Thymus (tissue), 14 donors: ENCODE measurements at places on chromosomes 13 and 19. TPM values are rescaled to one million over a fixed set of nuclear protein-coding genes. Genes with fewer than 3 reads are reported as not detected.

Gene RFPL4A
- total RNA-seq = 0.33 TPM

Gene ZNF90
- 3.2 TPM for total RNA-seq

Gene EDNRB
- total RNA-seq = 3.1 TPM

Gene SERP2
- total RNA-seq = 5.5 TPM

Gene PLPP2
- 2.6 TPM for total RNA-seq

Gene ZNF283
- total RNA-seq = 5.9 TPM

GRCh38 chr19:28386066-28386465, 826.9 kb downstream of the UQCRFS1 start:
- H3K27me3 ChIP-seq = no peaks in the 10 kb centered on the region
- H3K36me3 ChIP-seq = no peaks in the 10 kb centered on the region
- H3K27ac ChIP-seq = peak overlapping the region; percentile 96
- H3K4me1 ChIP-seq = peaks cover 24% of the 10 kb centered on the region

DNA sequence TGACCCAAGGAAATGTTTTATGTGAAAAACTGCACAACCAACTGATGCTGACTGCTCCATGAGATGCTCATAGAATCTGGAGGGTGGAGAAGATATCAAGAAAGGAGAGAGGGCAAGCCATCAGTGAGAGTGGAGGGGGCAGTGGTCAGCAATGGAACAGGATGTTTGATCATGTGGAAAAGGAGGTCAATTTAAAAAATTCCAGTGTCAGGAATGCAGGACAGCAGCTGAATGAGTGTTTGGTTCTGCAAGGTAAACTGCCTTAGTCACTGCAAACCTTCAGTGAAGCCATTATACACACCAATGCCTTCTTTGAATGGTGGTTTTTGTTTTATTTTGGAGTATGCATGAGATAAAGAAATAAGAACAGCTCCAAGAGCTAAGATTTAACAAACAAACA, 121.5 kb downstream of the FGF14 start:
- no peak for DNase-seq
- H3K27ac ChIP-seq = no peak overlapping the region
- no peak overlapping the region for H3K4me3 ChIP-seq
- no peaks in the 10 kb centered on the region for H3K36me3 ChIP-seq

GRCh38 chr13:112443995-112444311, 67.8 kb downstream of the SPACA7 start:
- peaks cover 14% of the 10 kb centered on the region for H3K27me3 ChIP-seq
- DNase-seq = peak; percentile 18
- H3K36me3 ChIP-seq = no peaks in the 10 kb centered on the region
- no peaks in the 10 kb centered on the region for H3K4me1 ChIP-seq
- H3K4me3 ChIP-seq = no peak overlapping the region

DNA sequence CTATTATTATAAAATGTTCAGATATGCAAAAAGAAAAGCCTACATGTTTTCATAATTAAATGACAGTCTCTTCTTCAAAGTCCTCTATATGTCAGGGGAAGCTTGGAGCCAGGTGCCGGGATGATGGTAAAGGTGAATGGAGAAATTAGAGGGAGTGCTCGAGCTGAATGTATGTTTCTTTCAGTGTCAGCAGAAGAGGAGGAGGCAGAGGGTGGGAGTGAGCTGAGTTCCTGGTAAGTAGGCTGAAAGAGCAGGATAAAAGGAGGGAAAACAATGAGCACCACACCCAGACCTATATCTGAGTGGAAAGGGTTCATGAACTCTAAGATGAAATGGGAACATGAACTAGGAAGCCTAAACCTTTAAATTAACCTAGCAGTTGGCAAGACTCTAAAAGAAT, 307.6 kb upstream of the NBEA start:
- no peak overlapping the region for H3K4me3 ChIP-seq
- no peak for DNase-seq
- no peaks in the 10 kb centered on the region for H3K4me1 ChIP-seq
- H3K36me3 ChIP-seq = no peaks in the 10 kb centered on the region
- no peak overlapping the region for H3K27ac ChIP-seq

- H3K27ac ChIP-seq = no peak overlapping the region
- H3K27me3 ChIP-seq = no peaks in the 10 kb centered on the region
- H3K4me1 ChIP-seq = no peaks in the 10 kb centered on the region
- H3K4me3 ChIP-seq = no peak overlapping the region
- no peak for DNase-seq
- no peaks in the 10 kb centered on the region for H3K36me3 ChIP-seq
Measured at GRCh38 chr13:67267136-67267535, 37.0 kb upstream of the PCDH9 start.

DNA sequence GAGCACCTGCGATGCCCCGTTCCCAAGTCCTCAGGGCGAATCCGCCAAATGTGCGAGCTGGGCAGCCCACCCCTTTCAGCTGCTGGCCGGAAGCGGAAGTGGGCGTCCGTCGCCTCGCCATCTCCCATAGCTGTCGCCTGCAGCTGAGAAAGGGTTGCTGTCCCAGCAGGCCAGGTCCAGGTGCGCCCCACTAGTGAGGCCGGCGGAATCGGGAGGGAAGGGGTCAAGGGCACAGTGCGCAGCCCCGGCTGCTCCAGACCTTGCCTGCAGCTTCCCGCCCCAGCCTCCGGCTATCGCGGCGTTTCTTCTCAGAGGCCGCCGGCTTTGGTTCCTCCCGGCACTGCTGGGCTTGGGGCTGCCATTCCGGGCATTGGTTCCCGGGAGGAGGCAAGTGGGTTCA, at the start of gene ZNF177:
ZNF177 (plus strand) TSS at position 109 of the 400 bp plus-strand sequence. CDS start 15,299 bp downstream, outside the sequence.
- no peak within 1 kb of the TSS for H3K27ac ChIP-seq
- H3K4me3 ChIP-seq = peak within 1 kb of the TSS; percentile 56
- peak; percentile 37 for DNase-seq

GRCh38 chr19:8832132-8833021, at the start of the genes MBD3L1 and ZNF558:
Gene MBD3L1, plus strand, starts transcription at chr19:8832377. Its CDS starts 10,302 bp downstream, at chr19:8842679.
Gene ZNF558, minus strand, starts transcription at chr19:8832304. Its CDS starts 9,645 bp downstream, at chr19:8822659.
- peak within 1 kb of the TSS; percentile 96 for H3K4me3 ChIP-seq
- peaks cover 8% of the 10 kb centered on the region for H3K4me1 ChIP-seq
- DNase-seq = peak; percentile 96
- H3K27me3 ChIP-seq = no peaks in the 10 kb centered on the region

- no peaks in the 10 kb centered on the region for H3K4me1 ChIP-seq
- no peak for DNase-seq
- H3K36me3 ChIP-seq = peaks cover 18% of the 10 kb centered on the region
- no peak overlapping the region for H3K27ac ChIP-seq
- H3K27me3 ChIP-seq = no peaks in the 10 kb centered on the region
- no peak overlapping the region for H3K4me3 ChIP-seq
Measured at GRCh38 chr13:42173789-42174343, 98.1 kb upstream of the AKAP11 start.

GRCh38 chr19:10898633-10899032, 27.3 kb downstream of the CARM1 start:
- DNase-seq = no peak
- H3K36me3 ChIP-seq = no peaks in the 10 kb centered on the region
- peaks cover 15% of the 10 kb centered on the region for H3K4me1 ChIP-seq

DNA sequence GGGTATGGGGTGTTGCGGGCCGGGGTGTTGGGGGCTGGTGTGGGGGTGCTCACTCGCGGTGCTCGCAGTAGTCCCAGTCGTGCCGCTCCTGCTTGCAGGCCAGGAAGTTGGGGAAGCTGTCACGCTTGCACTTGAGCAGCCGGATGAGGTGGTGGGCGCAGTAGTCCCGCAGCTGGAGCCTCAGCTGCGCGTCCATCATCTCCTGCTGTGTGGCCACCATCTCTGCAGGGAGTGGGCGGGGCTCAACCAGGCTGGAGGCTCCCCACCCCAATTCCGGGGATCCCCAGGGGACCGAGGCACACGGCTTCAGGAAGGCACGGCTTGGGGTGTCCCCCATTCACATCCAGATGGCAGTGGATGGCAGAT, 5.2 kb downstream of the NDUFB7 start:
- no peak overlapping the region for H3K27ac ChIP-seq
- peaks cover 5% of the 10 kb centered on the region for H3K4me1 ChIP-seq
- H3K4me3 ChIP-seq = no peak overlapping the region
- H3K27me3 ChIP-seq = no peaks in the 10 kb centered on the region

- no peak overlapping the region for H3K4me3 ChIP-seq
- no peak overlapping the region for H3K27ac ChIP-seq
- H3K4me1 ChIP-seq = no peaks in the 10 kb centered on the region
- DNase-seq = no peak
Measured at GRCh38 chr13:47067306-47067705, 170.5 kb upstream of the HTR2A start.

GRCh38 chr19:17950310-17951156, 16.4 kb upstream of the KCNN1 start:
- DNase-seq = no peak
- peaks cover 50% of the 10 kb centered on the region for H3K27me3 ChIP-seq
- peak overlapping the region; percentile 11 for H3K4me3 ChIP-seq

DNA sequence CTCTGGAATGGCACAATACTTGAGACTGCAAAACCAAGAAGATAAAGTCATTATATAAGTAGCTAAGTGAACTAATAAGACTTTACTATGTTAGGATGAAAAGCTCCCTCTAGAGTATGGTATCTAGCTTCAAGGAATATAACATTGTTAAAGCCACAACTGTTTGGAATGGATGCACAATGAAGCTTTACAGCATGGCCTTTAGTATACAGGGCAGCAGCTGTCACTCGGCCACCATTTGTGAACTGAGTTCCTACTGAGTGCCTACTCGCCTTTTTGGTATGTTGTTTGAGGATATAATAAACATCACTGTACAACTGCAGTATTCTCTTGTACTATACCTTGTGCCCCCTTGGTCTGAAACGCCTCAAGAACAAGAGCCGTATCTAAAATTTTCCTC, 6.8 kb downstream of the ALG5 start:
- no peak overlapping the region for H3K4me3 ChIP-seq
- DNase-seq = no peak
- peaks cover 2% of the 10 kb centered on the region for H3K4me1 ChIP-seq
- H3K27ac ChIP-seq = no peak overlapping the region
- H3K36me3 ChIP-seq = peaks cover 47% of the 10 kb centered on the region

- no peaks in the 10 kb centered on the region for H3K36me3 ChIP-seq
- peaks cover 22% of the 10 kb centered on the region for H3K27me3 ChIP-seq
- no peak overlapping the region for H3K4me3 ChIP-seq
- peaks cover 2% of the 10 kb centered on the region for H3K4me1 ChIP-seq
- no peak for DNase-seq
- H3K27ac ChIP-seq = no peak overlapping the region
Measured at GRCh38 chr13:39600766-39601165, 2.2 kb downstream of the LHFPL6 start.

DNA sequence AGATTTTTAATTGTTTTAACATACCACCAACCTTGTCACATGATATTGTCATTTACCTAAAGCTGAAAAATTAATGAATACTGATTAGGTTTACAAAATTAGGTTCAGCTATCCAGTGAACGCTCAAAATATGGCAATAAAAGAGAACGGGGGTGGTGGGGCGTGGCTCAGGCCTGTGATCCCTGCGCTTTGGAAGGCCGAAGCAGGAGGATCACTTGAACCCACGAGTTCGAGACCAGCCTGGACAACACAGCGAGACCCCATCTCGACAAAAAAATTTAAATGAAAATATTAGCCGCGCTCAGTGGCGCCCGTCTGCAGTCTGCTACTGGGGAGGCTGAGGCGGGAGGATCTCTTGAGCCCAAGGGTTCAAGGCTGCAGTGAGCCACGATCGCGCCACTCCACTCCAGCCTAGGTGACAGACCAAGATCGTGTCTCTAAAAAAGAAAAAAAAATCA, 516 bp upstream of the FAM32A start:
- H3K4me1 ChIP-seq = peaks cover 20% of the 10 kb centered on the region
- peak overlapping the region; percentile 53 for H3K27ac ChIP-seq
- peak overlapping the region; percentile 94 for H3K4me3 ChIP-seq

GRCh38 chr13:39956036-39956435, 300.6 kb downstream of the COG6 start:
- H3K27me3 ChIP-seq = no peaks in the 10 kb centered on the region
- no peak for DNase-seq
- peaks cover 3% of the 10 kb centered on the region for H3K4me1 ChIP-seq
- no peaks in the 10 kb centered on the region for H3K36me3 ChIP-seq

DNA sequence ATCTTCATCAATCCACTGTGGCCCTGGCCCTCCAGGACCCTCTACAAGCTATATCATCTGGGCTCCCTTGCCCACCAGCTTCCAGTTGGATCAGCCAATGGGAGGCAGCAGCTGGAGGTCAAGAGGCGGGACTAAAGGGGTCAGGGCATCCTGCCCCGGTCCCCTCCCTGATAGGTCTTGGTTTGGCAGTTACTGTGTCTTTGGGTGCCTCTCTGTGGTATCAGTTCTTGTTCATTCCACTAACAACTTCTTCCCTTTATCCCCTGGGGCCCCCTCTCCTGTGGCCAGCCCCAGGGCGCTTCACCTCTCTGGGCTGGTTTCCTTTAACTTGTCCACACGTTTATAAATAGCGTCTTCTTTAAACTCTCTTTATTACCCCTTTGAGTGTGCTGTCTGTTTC, 83.6 kb downstream of the DCT start:
- H3K36me3 ChIP-seq = no peaks in the 10 kb centered on the region
- H3K27me3 ChIP-seq = no peaks in the 10 kb centered on the region
- no peaks in the 10 kb centered on the region for H3K4me1 ChIP-seq
- H3K4me3 ChIP-seq = no peak overlapping the region

DNA sequence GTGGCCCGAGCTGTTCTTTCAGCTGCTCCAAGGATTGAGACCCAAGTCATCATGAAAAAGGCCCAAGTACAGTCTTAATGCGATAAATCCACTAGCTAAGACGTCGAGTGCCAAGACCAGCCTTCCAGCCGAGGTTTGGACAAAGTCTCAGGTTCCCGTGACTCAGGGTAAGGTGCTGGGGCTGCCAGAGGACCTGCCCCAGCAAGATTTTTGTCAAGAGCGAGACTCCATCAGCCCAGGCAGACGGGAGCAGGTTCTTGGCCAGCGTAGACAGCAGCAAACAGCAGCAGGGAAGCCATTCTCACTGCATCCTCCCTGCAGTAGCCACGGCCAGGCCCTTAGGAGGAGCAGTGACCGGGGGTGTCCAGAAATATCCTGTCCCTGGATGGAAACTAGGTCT, 3.4 kb downstream of the FEM1A start:
- DNase-seq = no peak
- peaks cover 37% of the 10 kb centered on the region for H3K36me3 ChIP-seq
- peaks cover 8% of the 10 kb centered on the region for H3K4me1 ChIP-seq
- no peak overlapping the region for H3K4me3 ChIP-seq
- no peaks in the 10 kb centered on the region for H3K27me3 ChIP-seq
